ENCODE measurements at places on chromosomes 7 and 10.

DNA sequence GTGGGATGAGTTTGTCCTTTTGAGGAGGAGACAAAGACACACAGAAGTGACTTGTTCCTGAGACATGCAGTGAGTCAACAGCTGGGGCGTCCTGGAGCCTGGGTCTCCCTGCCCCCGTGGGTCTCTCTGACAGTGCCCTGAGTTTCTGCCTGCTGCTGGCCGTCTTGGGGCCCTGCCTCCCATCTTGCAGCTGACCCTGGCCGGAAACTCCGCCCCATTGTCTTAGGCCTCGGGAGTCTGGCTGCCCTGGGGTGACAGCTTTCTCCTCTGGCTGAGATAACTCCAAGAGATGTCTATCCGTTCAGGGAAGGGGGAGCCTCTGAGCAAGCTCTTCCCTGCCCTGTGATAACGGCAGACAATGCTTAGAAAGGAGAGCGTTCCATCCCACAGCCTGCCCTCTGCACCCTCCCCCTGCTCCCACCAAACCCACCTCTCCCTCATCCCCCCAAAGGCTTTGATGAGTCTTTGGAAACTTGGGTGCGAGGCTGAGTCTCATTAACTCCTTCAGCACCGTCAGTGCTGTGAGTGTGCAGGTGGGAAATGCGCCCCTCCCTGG lies 69.5 kb upstream of the PODXL start:
- DNase-seq, result no peak

GRCh38 chr7:146096994-146097393 lies 19.6 kb upstream of the CNTNAP2 start:
- no peak for DNase-seq

DNA sequence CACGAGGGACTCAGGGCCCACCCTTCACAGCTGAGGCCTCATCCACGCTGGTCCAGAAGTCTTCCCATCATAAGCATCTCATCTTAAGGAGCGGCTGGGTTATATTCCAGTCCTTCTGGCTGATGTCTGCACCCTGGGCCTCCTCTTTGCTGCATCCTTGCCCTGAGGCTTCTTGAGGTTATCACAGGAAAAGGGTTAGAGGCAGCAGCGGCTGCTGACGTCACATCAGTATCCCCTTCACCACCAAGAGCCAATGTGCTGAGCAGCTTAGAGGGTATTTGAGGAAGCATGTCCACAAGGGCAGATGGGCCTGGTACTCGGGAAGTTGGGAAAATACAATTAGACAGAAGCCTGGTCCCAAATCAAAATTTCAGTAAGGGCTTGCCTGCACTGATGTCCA lies 125.1 kb downstream of the PLXNA4 start:
- no peak for DNase-seq

- no peak for DNase-seq
These were observed 29.4 kb downstream of the DNAJB9 start for GRCh38 chr7:108598914-108599580.

GRCh38 chr7:144403649-144404061 lies at the start of gene NOBOX:
Gene NOBOX, minus strand, starts transcription at chr7:144403693.
- DNase-seq, result no peak

DNA sequence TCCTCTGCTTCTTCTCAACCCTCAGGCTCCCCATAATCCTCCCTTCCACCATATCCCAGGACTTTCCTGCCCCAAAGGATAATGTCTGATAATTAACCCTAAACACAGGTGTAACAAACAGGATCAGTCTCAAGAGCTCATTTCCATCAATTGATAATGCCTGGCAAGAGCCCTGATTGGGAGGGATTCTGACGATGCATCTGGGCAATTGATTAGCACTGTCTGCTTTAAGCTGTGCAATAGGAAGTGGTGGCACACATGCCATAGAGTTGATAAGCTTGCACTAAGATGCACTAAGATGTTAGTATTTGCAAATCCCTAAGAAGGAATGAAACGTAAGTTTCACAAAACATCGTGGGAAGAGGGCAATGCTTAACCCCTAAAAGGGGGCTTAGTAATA lies 27.4 kb upstream of the EGR2 start:
- no peak for DNase-seq

DNA sequence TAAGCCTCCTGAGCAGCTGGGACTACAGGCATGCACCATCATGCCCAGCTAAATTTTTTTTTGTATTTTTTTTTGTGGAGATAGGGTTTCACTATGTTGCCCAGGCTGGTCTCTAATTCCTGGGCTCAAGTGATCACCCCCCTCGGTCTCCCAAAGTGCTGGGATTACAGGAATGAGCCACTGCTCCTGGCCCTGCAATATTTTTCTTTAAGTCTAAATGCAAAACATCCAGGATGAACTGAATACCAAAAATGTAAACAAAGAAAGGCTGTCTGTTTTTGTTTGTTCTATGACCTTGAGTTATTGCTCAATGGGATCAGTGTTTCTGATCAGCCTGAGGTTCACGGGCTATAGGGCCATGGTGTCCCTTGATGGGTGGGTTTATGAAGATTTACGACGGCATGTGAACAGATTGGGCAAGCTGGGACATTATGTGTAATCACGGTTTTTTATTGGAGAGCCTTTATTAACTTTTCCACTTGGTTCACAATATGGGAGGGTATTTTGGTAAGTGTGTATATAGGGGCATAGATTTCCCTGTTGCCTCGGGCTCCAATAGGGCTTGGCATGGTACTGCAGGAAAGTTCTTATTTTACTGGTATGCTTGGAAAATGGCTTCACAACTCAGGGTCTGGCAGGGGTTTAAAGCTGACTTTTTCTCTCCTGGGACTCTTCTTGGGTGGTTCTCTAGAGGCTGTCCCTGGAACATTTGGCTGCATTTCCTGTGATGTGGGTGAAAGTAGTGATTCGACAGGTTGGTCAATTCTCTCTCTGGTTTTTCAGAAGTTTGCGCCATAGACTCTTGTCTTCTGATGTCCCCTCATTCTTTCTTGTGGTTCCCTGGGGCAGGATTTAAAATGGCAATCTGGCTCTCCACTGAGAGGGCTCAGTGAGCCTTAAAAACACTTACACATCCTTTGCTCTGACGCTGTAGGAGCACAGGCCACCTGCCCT lies 41.6 kb downstream of the MRPS33 start:
- no peak for DNase-seq

DNA sequence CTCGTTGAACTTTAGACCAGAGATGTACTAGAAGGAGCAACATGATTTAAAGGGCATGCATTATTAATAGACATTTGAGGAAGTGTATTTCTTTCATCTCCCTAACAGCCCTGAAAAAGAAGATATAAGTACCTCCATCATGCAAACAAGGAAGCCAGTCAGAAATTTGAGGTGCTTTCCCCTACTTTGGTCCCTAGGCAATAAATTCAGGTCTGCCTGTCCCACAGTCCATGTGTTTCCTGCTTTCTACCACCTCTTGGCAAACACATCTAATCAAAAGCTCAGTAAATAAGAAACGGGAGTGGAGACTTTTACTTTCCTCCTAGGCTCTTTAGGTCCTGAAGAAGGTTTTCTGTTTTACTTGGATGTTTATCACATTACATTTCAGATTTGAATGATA lies 5.2 kb upstream of the SEMA3C start:
- no peak for DNase-seq

DNA sequence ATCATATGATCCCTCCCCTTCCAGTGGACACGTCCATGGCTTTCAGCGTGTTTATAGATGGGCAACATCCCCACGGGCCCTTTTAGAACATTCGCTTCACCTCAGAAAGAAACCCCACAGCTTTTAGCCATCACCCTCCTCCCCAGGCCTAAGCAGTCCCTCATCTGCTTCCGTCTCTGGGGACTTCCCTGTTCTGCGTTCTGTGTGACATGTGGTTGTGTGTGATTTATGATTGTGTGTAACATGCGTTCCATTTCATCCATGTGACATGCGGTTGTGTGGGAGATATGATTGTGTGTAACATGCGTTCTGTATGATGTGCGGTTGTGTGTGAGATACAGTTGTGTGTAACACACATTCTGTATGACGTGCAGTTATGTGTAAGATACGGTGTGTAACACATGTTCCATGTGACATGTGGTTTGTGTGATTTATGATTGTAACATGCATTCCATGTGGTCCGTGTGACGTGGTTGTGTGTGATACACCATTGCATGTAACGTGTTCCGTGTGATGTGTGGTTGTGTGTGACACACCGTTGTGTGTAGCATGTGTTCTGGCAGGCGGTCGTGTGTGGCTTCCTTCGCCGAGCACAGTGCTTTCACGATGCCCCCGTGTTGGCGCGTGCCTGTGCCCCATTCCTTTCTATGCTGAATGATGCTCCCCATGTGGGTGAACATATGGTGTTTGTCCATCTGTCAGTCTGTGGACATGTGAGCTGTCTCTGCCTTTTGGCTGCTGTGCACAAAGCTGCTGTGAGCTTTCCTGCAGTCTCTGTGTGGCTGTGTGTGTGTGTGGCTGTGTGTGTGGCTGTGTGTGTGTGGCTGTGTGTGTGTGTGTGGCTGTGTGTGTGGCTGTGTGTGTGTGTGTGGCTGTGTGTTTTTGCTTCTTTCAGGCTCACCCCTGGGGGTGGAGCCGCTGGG lies 26.2 kb downstream of the PWWP2B start:
- DNase-seq, result no peak

- no peak for DNase-seq
These were observed 217.9 kb downstream of the SFMBT2 start for GRCh38 chr10:7192831-7193361.

DNA sequence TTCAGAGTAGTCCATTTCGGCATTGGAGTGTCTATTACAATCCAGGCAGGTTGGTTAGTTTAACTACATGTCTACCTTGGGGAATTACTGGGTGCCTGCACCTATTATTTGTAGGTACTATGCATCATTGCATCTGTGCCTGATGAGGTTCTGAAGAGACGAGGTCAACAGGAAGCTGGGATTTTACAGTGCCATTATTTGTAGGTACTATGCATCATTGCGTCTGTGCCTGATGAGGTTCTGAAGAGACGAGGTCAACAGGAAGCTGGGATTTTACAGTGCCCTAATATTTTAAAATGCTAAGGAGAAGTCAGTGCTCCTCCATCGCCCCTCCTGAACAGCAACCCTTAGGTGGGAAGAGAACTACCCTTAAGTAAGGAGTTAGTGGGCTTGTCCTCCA lies 41.7 kb downstream of the NPY start:
- DNase-seq, result no peak

DNA sequence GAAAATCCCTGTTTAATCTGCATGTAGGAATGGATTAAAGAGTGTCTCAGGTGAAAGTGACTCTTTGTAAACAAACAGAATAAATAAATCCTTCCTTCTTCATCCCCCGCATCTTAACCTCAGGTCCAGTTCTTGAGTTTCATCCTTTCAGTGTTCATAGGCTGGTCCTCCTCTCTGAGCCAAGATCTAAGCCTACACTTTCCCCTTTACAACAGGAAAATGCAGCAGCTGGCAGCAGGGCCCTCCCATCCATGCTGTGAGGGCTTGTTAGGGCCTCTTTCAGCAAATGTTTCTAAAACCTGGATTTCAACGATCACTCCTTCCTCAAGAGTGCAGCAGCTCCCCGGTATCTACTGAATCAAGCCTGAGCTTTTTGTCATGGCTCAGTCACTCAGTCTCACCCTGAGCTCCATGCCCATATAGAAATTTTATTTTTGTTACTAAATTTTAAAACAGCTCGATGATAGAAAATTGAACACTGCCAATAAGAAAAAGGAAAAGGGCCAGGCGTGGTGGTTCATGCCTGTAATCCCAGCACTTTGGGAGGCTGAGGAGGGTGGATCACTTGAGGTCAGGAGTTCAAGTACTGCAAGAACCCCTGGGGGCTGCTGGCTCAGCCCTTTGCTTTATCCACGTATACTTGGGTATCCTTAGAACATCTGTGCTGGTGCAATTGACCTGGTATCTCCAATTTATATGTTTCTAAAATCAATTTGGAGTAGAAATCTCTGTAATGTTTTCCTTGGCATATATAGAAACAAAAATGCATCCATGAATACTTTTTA lies 15.6 kb downstream of the BLNK start:
- no peak for DNase-seq

GRCh38 chr7:120718361-120718760 lies 139.6 kb downstream of the TSPAN12 start:
- DNase-seq, result no peak

DNA sequence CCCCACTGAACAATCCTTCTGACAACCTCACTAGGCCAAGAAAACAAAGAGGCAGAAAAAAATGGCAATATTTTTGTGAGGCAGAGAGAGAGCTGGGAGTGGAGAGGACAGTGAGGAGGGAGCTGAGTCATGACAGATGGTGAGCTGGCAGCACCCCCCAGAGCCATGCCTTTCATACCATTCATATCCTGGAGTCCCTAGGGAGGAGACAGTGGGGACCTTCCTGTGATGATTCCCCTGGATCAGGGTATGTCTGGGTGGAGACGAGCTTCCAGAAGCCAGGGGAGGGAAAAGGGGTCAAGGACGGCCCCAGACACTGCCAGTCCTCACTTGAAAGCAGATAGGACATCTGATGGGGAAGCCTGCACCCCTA lies 160.5 kb downstream of the ADAM12 start:
- DNase-seq, result no peak

- no peak for DNase-seq
These were observed 28.5 kb downstream of the ZMIZ1 start for GRCh38 chr10:79097021-79097872.

DNA sequence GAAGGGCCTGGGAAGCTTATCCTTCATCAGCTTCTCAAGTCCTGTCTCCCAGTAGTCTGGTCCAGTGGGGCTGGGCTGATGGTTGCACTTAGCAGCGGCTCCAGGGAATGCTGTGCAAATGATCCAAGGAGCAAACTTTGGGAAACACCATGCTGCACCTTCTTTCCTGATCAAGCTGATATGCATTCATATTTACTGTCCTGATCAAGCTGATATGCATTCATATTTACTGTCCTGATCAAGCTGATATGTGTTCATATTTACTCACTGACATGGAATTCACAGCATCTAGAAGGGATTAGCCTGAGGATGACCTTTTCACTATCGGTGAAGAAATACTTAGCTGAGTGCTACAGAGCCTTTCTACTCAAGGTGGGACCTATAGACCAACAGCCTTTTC lies 330.7 kb downstream of the BMPER start:
- DNase-seq, result no peak

GRCh38 chr7:127594490-127594889 lies 954 bp downstream of the FSCN3 start:
- no peak for DNase-seq

DNA sequence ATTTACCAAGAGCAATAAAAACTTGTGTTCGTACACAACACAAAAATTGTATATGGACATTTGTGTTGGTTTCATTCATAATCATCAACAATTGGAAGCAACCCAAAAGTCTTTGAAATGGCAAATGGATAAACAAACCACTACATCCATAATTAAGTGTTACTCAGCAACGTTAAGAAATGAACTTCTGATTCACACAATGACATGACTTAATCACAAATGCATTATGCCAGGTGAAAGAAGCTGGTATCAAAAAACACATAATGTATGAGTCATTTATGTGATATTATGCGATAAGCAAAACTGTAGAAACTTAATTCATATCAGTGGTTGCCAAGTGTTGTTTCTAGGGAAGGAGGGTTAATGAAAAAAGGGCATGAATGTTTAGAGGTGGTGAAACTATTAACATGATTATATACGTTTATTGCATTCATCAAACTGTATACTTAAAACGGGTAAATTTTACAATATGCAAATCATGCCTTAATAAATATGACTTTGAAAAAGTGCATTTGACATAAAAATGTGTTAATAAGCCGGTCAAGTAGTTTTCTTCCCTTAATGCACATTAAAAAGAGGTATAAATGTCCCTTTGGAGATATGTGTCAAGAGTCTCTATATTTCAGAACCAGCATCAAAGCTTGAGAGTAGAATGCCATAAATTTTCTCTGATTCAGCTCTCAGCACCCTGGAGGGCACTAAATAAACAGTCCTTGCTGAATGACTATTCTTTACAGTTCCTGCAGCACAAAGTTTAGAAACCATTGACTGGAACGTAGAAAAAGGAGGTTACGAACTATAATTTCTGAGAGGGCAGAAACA lies 84.8 kb upstream of the GRM3 start:
- DNase-seq, result no peak

GRCh38 chr10:109379186-109379585 lies 544.1 kb downstream of the XPNPEP1 start:
- no peak for DNase-seq

All from progenitor cell of endocrine pancreas (in vitro differentiated cells).